ENCODE measurements at places on chromosomes 2 and 18.

- no peak for DNase-seq
These were observed 498.6 kb downstream of the CCDC85A start for GRCh38 chr2:56682397-56682760.

DNA sequence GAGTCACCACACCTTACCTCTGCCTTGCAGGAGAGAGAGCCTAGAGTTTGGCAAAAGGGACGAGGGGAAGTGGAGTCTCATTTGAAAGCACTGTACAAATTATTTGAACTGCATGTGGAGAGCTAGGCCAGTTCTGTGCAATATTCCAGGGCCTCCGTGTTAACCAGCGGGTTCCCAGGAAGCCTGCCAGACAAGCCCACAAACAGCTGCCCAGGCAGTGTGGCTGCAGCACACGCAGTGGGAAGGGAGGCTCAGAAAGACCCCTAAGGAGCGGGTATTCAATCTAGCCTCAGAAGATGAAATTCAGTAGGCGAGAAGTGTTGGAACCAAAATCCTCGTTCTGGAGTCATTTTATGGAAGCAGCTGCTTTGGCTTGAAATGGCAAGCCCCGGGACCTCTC is 30.7 kb downstream of the CNGA3 start:
- no peak for DNase-seq

- no peak for DNase-seq
These were observed 123.6 kb downstream of the LRATD1 start for GRCh38 chr2:14756122-14756541.

GRCh38 chr18:34816183-34816582 is 106.1 kb downstream of the DTNA start:
- DNase-seq: no peak

GRCh38 chr18:51300912-51301311 is 103.4 kb upstream of the MEX3C start:
- no peak for DNase-seq

DNA sequence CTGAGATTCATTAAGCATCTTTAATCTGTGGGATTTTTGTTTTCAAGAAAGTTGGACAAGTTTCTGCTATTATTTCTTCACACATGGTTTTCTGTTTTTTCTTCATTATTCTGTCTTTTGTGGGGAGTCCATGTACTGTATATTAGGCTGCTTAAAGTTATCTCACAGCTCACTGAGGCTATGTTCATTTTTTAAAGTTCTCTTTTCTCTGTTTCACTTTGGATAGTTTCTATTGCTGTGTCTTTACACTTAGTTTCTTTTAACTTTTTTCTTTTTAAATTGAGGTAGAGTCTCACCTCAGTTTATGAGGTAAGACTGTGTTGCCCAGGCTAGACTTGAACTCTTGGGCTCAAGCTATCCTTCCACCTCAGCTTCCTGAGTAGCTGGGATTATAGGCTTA is 8.6 kb downstream of the OSBPL6 start:
- no peak for DNase-seq

DNA sequence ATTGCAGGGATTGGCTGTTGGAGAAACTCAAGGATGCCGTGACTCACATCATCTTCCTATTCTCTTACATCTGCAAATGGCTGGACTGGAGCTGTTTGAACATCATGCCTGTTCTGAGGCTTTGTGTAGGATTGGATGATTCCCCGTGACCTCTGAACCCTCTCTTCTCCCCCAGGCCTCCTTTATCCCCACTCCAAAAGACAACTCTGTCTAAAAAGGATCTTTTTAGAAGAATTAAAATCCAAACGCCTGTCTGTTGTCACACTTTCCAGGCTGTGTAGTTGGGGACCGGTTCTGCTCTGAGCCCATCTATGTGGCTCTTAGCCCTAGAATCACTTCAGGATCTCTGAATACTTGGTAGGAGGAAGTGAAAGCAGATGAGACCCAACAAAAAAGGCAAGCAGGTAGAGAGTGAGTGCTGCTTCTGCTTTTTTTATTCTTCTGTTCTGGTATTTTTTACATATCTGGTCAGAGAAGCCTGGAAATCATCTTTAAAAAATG is 565 bp downstream of the SP140 start:
- no peak for DNase-seq

GRCh38 chr2:84301717-84302116 is 157.4 kb downstream of the SUCLG1 start:
- no peak for DNase-seq

GRCh38 chr2:160491911-160492371 is 1.7 kb downstream of the RBMS1 start:
- no peak for DNase-seq

DNA sequence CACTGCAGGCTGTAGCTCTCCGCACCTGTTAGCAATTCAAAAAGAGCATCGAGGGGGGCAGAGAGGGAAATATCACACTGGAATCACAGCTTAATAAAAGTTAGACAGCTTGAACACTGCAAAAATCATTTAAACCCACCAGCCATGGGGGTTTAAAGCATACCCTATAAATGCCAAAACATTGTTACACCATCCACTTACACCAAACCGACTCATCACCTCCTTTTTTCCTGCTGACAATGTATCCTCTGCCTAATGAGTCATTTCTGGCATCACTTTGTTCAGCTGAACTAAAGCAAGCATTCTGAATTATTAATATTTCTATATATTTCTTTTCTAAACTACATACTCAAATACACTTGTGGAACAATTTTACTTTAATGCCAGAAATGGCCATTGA is 21.6 kb downstream of the MC4R start:
- no peak for DNase-seq

- DNase-seq: no peak
These were observed 277.9 kb downstream of the DCC start for GRCh38 chr18:52617931-52618330.

GRCh38 chr18:70376914-70377258 is 88.0 kb downstream of the SOCS6 start:
- DNase-seq: no peak

- no peak for DNase-seq
These were observed 127.8 kb downstream of the MBP start for GRCh38 chr18:77004555-77005380.

DNA sequence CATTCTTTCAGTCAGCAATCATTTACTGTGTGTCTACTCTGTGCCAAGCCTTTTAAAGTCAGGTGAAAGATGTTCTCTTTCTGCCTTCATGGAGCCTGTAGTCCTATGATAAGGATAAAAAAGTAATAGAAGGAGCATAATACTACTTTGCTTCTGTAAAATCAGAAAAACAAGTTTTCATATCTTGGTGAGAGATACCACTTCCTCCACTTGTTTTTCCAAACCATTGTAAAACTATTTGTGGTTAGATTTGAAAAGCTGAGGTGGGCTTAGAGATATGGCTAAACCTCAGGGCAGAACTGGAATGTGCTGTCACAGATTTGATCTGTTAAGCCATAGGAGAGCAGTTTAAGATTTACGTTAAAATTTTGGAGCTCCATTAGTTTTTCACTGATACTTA is 104.7 kb upstream of the FAM117B start:
- no peak for DNase-seq

Data from activated CD8-positive, alpha-beta memory T cell treated with anti-CD3 and anti-CD28 coated beads for 1 hour (primary cell).